ENCODE measurements at places on chromosomes 13 and 19. TPM values are rescaled to one million over a fixed set of nuclear protein-coding genes. Genes with fewer than 3 reads are reported as not detected.
A peak's percentile ranks its signal among the peaks of the same experiment; 100 is the strongest.

- no peak overlapping the region for H3K4me3 ChIP-seq
- H3K27me3 ChIP-seq: no peaks in the 10 kb centered on the region
- H3K36me3 ChIP-seq: peaks cover 6% of the 10 kb centered on the region
- DNase-seq: no peak
Measured at GRCh38 chr19:8215783-8216182, 6.6 kb downstream of the CERS4 start.

- DNase-seq: no peak
- no peaks in the 10 kb centered on the region for H3K27me3 ChIP-seq
- peaks cover 9% of the 10 kb centered on the region for H3K4me1 ChIP-seq
- H3K27ac ChIP-seq: no peak overlapping the region
Measured at GRCh38 chr13:112754281-112755025, 64.6 kb downstream of the ATP11A start.

- H3K27ac ChIP-seq: no peak overlapping the region
- no peaks in the 10 kb centered on the region for H3K27me3 ChIP-seq
- no peaks in the 10 kb centered on the region for H3K36me3 ChIP-seq
- H3K4me1 ChIP-seq: no peaks in the 10 kb centered on the region
Measured at GRCh38 chr19:48859711-48860572, 8.5 kb downstream of the PLEKHA4 start.

DNA sequence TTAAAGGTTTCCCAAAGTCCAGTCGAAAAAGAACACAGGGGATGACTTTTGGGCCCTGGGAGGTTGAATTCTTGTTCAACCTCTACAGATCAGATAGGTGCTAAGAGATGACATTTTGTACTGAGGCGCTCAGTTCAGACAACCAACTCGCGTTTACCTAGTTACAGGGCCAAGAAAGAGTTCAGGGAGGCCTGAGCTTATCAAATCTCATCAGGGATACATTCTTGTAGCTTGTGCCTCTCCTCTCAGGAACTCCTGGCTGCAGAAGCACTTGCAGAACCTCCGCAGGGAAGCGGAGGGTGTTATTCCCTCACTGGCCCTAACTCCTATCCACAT, 825 bp downstream of the ZNF776 start:
- peak overlapping the region; percentile 69 for H3K4me3 ChIP-seq
- DNase-seq: no peak
- H3K27ac ChIP-seq: peak overlapping the region; percentile 89

DNA sequence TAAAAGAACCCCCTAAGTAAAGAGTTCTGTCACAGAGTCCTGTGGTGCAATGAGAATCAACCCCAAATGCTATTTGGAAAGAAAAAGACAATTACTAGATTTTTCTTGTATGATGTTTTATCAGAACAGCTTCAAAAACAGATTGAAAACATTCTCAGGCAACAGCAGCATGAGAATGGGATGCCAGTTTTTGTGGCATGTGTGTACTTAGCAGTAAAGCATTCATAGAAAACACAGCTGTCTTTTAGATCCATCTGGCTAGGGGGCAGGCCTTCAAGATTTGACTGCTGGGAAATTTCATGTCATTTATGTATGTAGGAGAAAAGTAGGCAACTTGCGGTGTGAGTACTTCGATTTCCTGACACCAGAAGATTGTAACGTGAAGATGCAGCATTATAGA, 170.5 kb upstream of the HTR2A start:
- no peak overlapping the region for H3K4me3 ChIP-seq
- DNase-seq: no peak
- H3K36me3 ChIP-seq: no peaks in the 10 kb centered on the region
- no peaks in the 10 kb centered on the region for H3K27me3 ChIP-seq

DNA sequence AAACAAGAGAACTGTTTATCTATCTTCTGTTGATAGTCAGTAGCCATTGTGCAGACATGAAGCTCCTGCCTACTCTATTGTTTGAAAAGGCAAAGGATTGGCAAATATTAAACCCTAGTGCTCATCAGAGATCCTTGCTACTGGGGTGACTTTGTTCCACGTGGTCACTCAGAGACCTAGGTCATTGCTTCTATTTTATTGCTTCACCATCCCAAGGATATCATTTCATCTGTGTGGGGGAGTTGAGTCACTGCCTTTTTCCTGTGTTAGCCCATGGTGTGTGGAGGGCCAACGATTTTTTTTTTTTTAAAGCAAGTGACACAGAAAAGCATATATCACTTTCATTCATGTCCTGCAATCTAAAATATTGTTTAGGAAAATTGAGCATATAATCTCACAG, 254.1 kb upstream of the RXFP2 start:
- DNase-seq: no peak
- no peaks in the 10 kb centered on the region for H3K27me3 ChIP-seq
- H3K4me3 ChIP-seq: no peak overlapping the region

GRCh38 chr13:28128926-28129325, 9.4 kb upstream of the PAN3 start:
- no peak for DNase-seq
- H3K4me1 ChIP-seq: no peaks in the 10 kb centered on the region
- H3K4me3 ChIP-seq: no peak overlapping the region
- no peaks in the 10 kb centered on the region for H3K27me3 ChIP-seq

GRCh38 chr13:42804244-42804874, 23.0 kb downstream of the FAM216B start:
- H3K4me3 ChIP-seq: no peak overlapping the region
- no peaks in the 10 kb centered on the region for H3K36me3 ChIP-seq
- H3K27ac ChIP-seq: no peak overlapping the region
- no peaks in the 10 kb centered on the region for H3K27me3 ChIP-seq
- no peaks in the 10 kb centered on the region for H3K4me1 ChIP-seq

GRCh38 chr19:12194827-12195731, 32.2 kb downstream of the ZNF136 start:
- H3K27me3 ChIP-seq: no peaks in the 10 kb centered on the region
- peak overlapping the region; percentile 69 for H3K4me3 ChIP-seq
- DNase-seq: peak; percentile 94
- peak overlapping the region; percentile 86 for H3K27ac ChIP-seq
- H3K36me3 ChIP-seq: peaks cover 24% of the 10 kb centered on the region

- no peaks in the 10 kb centered on the region for H3K27me3 ChIP-seq
- no peak overlapping the region for H3K4me3 ChIP-seq
Measured at GRCh38 chr13:75724752-75725517, 88.8 kb downstream of the LMO7 start.

DNA sequence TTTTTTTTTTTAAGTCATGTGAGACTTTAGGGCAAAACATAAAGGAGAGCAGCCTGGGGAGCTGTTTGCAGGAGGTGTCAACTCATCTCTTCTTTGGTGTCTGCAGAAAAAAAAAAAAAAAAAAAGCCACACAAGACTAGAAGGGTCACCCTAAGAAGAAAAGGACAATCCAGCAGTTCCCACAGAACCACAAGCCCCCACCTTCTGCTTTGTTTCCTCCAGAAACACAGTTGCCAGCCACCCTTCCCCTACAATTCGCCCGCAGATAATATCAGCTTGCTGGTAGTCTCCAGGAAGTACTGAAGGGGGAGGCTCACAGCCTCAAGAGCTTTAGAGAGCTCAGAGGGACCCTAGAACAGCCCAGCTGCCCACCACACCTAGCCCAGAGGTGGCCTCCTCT, 22.3 kb upstream of the ZBTB7A start:
- H3K36me3 ChIP-seq: peaks cover 16% of the 10 kb centered on the region
- peaks cover 5% of the 10 kb centered on the region for H3K4me1 ChIP-seq
- no peak overlapping the region for H3K27ac ChIP-seq
- no peaks in the 10 kb centered on the region for H3K27me3 ChIP-seq

DNA sequence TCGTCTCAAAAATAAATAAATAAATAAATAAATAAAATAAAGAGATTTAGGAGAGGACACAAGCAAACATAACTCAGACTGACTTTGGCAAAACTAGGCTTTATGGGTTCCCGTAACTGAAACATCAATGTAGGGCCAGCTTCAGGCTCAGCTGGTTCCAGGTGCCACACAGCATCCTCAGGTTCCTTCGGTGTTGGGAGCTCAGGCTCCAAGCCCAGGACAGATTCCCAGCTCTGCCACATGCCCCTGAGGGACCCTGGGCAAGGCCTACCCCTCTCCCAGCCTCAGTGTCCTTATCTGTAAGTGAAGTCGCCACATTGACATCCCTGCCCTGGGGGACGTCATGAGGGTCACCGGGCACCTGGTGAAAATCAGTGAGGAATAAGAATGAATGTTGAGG, 18.7 kb downstream of the MISP start:
- peaks cover 14% of the 10 kb centered on the region for H3K27me3 ChIP-seq
- no peak for DNase-seq
- H3K36me3 ChIP-seq: no peaks in the 10 kb centered on the region
- no peaks in the 10 kb centered on the region for H3K4me1 ChIP-seq
- no peak overlapping the region for H3K4me3 ChIP-seq

DNA sequence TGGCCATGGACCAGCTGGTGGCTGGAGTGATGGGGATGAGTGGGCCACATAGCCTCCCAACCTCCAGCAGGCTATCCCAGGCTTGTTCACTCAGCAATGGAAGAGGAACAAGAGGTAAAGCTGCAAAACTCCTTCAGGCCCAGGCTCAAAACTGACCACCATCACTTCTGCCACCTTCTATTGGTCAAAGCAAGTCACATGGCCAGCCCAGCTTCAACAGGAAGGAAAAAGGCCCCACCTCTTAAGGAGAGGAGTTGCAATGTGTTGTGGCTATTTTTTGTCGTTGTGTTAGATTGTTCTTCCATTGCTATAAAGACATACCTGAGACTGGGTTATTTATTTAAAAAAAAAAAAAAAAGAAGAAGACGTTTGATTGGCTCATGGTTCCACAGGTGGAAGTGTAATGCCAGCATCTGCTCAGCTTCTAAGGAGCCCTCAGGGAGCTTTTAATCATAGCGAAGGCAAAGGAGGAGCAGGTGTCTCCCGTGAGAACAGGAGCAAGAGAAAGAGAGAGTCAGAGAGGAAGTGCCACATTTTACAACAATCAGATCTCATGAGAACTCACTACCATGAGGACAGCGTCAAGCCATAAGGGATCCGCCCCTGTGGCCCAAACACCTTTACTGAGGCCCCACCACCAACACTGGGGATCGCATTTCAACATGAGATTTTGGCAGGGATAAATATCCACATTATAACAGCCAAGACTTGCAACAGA, 5.4 kb downstream of the IGSF23 start:
- H3K27ac ChIP-seq: no peak overlapping the region
- no peaks in the 10 kb centered on the region for H3K27me3 ChIP-seq
- H3K4me1 ChIP-seq: no peaks in the 10 kb centered on the region
- H3K36me3 ChIP-seq: no peaks in the 10 kb centered on the region
- H3K4me3 ChIP-seq: no peak overlapping the region
- DNase-seq: no peak

DNA sequence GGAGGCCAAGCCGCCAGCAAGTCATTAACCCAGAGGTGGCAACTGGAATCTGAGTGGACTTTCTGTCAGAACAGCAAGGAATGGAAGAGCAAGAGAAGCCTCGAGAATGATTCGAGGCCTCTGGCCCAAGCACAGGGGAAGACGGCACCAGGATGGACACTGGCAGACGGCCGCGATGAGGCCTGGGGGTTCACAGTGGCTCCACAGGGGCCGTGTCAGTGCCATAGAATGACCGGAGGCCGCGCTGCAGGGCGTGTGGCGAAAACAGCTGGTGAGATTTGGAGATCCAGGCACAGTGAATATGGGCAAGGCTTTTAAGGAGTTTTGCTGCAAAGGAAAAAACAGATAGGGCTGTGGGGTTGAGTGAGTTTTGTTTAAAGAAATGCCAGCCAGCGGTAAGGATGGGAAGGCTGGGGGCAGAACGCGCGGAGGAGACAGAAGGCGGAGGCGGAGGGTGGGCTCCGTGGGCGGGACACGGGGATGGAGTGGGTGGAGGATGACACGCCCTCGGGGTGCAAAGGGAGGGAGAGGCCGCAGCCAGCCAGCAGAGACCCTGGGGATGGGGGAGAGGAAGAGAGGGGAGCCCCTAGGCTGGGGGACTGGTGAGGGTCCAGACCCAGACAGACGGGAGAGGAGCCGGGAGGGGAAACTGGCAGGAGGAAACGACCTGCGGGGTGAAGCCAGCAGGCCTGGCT, 130.5 kb downstream of the RNF17 start:
- H3K4me1 ChIP-seq: no peaks in the 10 kb centered on the region
- H3K27me3 ChIP-seq: no peaks in the 10 kb centered on the region
- DNase-seq: no peak

DNA sequence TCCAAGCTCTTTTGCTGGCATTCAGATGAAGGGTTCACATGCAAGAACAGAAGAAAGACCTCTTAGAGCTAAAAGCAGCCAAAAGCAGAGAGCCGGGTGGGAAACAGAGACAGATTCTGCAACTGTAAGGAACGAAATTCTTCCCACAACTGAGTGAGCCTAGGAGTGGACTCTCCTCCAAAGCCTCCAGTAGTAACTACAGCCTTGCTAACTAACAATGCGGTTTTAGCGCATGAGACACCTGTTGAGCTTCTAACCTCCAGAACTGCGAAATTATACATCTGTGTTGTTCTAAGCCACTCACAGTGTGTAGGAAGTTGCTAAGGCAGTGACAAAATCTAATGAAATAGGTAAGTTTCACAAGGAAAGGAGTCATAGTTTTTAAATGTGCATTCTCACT, 98.1 kb upstream of the SLITRK1 start:
- H3K27ac ChIP-seq: no peak overlapping the region
- no peak overlapping the region for H3K4me3 ChIP-seq
- H3K36me3 ChIP-seq: no peaks in the 10 kb centered on the region
- DNase-seq: no peak
- H3K4me1 ChIP-seq: peaks cover 5% of the 10 kb centered on the region
- no peaks in the 10 kb centered on the region for H3K27me3 ChIP-seq

DNA sequence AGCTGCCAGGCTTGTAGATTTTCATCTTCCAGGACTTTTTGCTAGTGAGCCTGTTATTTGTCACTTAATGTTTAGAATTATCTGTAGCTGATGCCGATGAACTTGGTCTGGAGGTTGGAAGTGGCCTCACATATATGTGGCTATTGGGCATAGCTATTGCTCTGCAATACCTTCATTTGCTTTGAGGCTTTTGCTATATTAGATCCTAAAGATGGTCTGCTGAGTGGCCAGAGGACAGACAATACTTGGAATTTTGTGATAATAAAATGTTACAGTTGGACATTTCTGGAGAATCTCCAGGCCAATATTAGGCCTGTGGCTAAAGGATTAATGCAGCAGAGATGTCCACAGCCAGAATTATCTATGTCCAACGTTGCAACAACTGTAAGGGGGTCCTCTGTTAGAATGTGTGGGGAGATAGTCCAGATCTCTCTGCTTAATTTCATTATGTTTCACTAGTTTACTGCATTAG, 222.3 kb downstream of the GPC5 start:
- no peaks in the 10 kb centered on the region for H3K4me1 ChIP-seq
- H3K36me3 ChIP-seq: no peaks in the 10 kb centered on the region
- no peak for DNase-seq

- no peak overlapping the region for H3K4me3 ChIP-seq
- H3K36me3 ChIP-seq: peaks cover 22% of the 10 kb centered on the region
- no peak for DNase-seq
- H3K4me1 ChIP-seq: peaks cover 7% of the 10 kb centered on the region
Measured at GRCh38 chr19:10104665-10105508, 1.3 kb upstream of the PPAN start.

The HTR2A gene
- 0.81 TPM for total RNA-seq

The TTYH1 gene
- 5.4 TPM for total RNA-seq

The IFNL1 gene
- total RNA-seq: not detected

The NKG7 gene
- total RNA-seq: not detected

The ZNF723 gene
- not detected for total RNA-seq

The ZNF98 gene
- 3.8 TPM for total RNA-seq

The CEACAM21 gene
- not detected for total RNA-seq

The WDR87 gene
- not detected for total RNA-seq

The TMC4 gene
- not detected for total RNA-seq

The ZNF649 gene
- total RNA-seq: 10.5 TPM

The TEX101 gene
- total RNA-seq: not detected

The CBY2 gene
- not detected for total RNA-seq

The NLRP5 gene
- not detected for total RNA-seq

The NUMBL gene
- 23.5 TPM for total RNA-seq

The ZNF93 gene
- 8.1 TPM for total RNA-seq

The ZNF71 gene
- total RNA-seq: 10.4 TPM

All from sigmoid colon (tissue), 7 donors.